LHCN-M2 (cell line): ENCODE measurements at places on chromosomes 1 and 21.

DNA sequence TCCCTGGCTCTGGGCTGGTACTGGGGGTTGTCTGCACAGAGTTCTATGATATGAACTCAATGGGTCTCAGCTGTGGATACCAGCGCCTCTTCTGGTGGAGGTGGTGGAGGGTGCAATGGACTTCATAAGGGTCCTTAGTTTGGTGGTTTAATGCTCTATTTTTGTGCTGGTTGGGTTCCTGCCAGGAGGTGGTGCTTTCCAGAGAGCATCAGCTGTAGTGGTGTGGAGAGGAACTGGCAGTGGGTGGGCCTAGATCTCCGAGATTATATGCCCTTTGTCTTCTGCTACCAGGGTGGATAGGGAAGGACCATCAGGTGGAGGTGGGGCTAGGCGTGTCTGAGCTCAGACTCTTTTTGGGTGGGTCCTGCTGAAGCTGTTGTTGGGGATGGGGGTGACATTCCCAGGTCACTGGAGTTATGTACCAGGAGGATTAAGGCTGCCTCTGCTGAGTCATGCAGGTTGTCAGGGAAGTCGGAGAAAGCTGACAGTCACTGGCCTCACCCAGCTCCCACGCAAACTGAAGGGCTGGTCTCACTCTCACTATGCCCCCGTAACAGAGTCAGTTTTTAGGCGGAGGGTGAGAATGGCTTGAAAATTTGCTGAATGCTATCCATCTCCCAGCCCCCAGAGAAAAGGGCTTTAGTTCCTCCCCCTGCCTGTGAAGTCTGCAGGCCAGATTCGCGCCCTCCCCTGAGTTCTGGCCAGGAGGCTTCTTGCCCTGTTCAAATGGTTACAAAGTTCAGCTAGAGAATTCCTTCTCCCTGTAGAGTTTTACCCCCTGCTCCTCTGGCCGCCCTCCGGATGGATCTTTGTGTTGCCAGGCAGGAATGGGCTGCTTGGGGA lies 902.9 kb downstream of the LTN1 start:
- no peak for DNase-seq

GRCh38 chr1:183043872-183044854 lies 20.9 kb downstream of the LAMC1 start:
- peak; percentile 90 for DNase-seq

DNA sequence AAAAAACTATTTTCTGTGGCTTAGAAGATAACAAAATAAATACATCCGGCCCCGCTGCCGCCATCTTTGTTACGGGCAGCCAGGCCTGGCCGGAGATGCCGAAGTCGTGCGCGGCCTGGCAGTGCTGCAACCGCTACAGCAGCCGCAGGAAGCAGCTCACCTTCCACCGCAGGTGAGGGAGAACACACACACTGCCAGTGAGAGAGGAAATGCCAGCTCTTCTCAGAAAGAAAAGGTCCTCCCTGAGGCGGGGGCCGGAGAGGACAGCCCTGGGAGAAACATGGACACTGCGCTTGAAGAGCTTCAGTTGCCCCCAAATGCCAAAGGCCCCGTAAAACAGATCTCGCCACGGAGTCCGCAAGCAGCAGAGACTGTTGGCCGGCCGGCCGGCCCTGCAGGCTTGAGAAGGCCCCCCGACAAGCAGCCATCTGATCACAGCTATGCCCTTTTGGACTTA lies 323.2 kb downstream of the AMY1C start:
- DNase-seq, result no peak

- DNase-seq, result no peak
Measured at GRCh38 chr1:45051005-45051772, 39.1 kb downstream of the UROD start.
